GM12878 (cell line): ENCODE measurements at places on chromosomes 16 and 17. TPM values are rescaled to one million over a fixed set of nuclear protein-coding genes. Genes with fewer than 3 reads are reported as not detected.

- no peak for DNase-seq
Measured at GRCh38 chr17:70055000-70055399, 20.0 kb upstream of the KCNJ16 start.

GRCh38 chr16:28288114-28288513, 4.2 kb upstream of the SBK1 start:
- DNase-seq, result no peak

- no peak for DNase-seq
Measured at GRCh38 chr17:51154176-51154575, 817 bp downstream of the NME1 start.

DNA sequence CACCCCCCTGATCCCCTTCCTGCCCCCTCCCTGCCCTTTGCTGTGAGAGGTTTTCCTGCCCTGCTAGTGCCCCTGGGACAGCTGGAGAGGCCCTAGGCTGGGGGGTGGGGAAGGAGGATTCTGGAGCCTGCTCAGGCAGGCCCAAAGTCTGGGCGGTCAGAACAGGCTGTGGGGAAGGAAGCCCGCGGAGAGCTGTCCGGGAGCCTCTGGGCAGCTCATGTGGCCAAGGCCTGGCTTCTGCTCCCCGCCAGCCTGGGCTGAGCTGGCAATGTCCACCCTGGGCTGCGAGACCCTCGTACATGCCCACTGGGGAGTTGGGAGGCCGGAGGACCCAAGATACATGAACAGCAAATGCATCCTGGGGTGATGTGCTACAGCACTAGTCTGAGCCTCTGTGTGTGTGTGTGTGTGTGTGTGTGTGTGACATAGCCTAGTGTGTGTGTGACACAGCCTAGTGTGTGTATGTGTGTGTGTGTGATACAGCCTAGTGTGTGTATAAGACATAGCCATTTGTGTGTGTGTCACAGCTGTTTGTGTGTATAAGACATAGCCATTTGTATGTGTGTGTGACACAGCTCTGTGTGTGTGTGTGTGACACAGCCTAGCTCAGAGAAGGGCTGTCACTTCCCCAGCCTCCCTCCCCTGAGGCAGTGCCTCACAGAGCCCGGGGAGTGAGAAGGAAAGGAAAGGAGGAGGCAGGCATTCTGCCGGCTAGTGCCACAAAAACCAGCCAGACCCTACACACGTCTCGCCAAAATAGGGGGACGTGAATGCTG, 201.4 kb upstream of the CIBAR2 start:
- no peak for DNase-seq

GRCh38 chr17:57566721-57567120, 178.4 kb downstream of the CCDC182 start:
- DNase-seq, result no peak

DNA sequence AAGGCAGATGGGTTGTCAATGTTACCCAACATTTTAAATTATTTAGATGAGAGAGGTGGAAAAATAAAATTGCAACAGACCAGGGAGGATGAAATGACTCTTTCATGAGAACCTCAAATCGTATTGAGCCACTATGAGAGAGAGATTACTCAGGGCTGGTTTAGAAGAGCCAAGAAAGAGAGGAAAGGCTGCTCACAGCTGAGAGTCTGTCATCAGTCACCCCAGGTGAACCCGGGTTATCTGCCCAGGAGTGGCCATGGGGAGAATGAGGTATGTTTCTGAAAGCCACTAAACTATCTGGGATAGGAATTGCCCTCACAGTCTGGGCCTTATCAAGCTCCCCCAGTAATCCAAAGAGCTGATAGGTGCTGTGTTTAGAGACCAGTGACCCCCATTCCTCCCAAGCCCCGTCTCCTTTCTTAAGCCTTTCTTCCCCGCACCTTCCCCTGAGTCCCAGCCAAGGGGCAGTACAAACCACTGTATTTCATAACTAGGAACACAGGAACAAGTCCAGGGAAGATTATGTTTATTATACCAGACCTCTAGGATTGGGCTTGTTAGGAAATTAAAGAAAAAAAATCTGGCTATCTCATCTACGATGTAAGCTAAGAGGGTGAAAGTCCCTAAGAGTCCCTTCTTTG, 158.9 kb upstream of the NOL11 start:
- DNase-seq, result no peak

DNA sequence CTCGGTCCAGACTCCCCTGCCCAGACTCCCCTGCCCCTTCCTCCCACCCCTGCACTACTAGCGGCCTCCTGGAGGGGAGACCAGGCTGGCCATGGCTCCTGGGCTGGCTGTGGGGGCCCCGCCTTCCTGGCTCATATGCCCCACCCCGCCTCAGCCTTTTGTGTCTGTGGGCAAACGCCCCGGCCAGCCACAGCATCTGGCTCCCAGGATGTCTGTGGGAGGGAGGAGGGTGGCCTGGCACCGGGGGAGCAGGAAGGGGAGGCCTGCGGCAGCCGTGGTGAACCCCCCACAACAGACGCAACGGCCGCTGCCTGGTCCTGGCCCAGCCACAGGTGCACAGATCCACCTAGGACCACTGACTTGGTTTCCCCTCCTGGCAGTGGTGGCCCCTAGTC, 32.9 kb downstream of the BAHCC1 start:
- DNase-seq, result no peak

DNA sequence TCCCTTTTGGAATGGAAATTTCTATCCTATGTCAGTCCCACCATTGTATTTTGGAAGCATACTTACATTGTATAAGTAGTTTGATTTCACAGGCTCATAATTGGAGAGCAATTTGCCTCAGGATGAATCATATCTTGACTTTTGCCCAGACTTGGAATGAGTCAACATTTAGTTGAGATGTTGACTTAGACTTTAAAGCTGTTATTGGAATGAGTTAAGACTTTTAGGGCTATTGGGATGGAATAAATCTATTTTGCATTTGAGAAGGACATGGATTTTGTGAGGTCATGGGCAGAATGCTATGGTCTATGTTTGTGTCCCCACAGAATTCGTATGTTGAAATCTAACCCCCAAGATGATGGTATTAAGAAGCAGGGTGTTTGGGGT, 12.2 kb upstream of the ZNF594 start:
- no peak for DNase-seq

Gene PDP2
- polyA plus RNA-seq, result 4.5 and 5.5 TPM in 2 replicates

Gene ZPBP2
- 0.53 and 0.65 TPM in 2 replicates for polyA plus RNA-seq

Gene CD300A
- polyA plus RNA-seq, result 28.6 and 30.0 TPM in 2 replicates
